ENCODE measurements at places on chromosomes 1 and 21. TPM values are rescaled to one million over a fixed set of nuclear protein-coding genes. Genes with fewer than 3 reads are reported as not detected.
A peak's percentile ranks its signal among the peaks of the same experiment; 100 is the strongest.

DNA sequence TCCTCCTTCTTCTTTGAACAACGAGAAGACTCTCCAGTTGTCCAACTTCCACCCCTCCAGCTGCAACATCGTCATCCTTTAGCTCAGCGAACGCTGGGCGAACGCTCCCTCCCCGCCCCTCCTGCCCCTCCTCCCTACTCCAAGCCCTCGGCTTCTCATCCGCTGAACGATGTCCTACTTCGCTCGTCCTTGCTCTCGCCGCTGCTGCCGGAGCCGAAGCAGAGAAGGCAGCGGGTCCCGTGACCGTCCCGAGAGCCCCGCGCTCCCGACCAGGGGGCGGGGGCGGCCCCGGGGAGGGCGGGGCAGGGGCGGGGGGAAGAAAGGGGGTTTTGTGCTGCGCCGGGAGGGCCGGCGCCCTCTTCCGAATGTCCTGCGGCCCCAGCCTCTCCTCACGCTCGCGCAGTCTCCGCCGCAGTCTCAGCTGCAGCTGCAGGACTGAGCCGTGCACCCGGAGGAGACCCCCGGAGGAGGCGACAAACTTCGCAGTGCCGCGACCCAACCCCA lies at the start of gene BCAN:
Gene BCAN, plus strand, starts transcription at position 357 of the 504 bp plus-strand sequence. CDS start 3,938 bp downstream, outside the sequence.
- no peak for DNase-seq

DNA sequence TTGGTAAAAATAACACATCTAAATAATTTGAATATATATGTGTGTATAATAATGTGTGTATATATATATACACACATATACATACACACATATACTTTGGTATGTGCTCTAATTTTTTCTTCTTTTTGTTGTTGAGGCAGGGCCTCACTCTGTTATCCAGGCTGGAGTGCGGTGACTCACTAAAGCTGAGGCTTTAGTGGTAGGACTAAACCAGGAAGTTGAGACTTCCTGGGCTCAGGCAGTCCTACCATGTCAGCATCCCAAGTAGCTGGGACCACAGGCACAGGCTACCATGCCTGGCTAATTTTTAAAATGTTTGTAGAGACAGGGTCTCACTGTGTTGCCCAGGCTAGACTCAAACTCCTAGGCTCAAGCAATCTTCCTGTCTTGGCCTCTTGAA lies 46.7 kb upstream of the CXADR start:
- peak; percentile 57 for DNase-seq

The FMO2 gene
- not detected for total RNA-seq

DNA sequence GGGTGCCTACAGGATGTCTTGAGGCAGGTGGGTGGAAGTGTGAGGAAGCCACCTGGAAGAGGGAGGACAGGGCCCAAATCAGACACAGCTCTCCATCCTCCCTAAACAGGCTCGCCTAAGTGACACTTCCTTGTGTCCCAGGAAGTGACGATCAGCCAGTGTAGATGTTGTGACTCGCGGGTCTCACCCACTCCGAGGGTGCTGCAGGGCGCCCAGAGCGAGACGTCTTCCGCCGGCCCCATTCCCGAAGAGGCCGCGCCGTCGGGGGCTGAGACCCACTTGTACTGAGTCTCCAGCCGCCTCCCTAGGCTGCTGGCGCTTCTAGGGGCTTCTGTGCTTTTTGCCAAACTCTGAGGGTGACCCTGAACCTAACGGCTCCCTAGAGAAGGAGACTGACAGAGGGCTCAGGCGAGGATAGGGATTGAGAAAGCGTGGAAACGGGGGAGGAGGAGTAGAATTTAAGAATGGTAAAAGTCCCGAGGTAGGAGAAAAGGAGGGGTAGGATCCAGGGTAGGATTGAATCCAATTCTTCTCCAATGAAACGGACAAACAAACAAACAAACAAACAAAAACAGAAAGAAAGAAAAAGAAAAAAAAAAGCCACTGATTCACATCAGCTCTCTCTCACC lies 543 bp upstream of the MARK1 start:
- peak; percentile 5 for DNase-seq

The KANK4 gene
- total RNA-seq = 3.8 TPM

The SLC45A3 gene
- total RNA-seq = 3.2 TPM

The RGS18 gene
- 0.27 TPM for total RNA-seq

The DUSP23 gene
- 39.5 TPM for total RNA-seq

The LGR6 gene
- total RNA-seq = 0.50 TPM

- DNase-seq = no peak
These were observed 34.0 kb downstream of the TMEM53 start for GRCh38 chr1:44640200-44640853.

The NTNG1 gene
- total RNA-seq = 6.1 TPM

The PADI2 gene
- total RNA-seq = 2.2 TPM

GRCh38 chr21:46183910-46184624 lies at the start of gene SPATC1L:
TSS of gene SPATC1L (minus strand) at chr21:46184459. CDS start at chr21:46182816, 1,643 bp downstream.
- DNase-seq = peak; percentile 41

DNA sequence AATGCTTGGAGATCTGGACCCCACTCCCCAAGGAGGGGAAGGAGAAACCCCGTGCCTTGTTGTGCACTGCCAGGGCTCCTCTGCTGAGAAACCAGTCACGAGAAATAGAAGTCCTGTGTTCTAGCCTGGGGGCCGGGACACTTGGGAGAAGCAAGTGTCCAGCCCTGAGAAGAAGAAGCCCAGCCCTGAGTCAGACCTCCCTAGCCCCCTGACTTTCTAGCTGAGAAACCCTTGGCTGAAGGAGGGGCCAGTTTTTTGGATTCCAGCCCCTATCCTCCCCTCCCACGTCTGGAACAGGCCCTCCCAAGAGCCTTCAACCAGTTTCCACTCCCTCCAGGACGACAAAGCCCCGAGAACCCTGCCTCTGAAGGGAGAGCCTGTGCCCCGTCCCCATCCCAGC lies 100.5 kb downstream of the NAV1 start:
- DNase-seq = no peak

The DYRK1A gene
- total RNA-seq = 47.5 TPM

GRCh38 chr1:207973898-207974568 lies 63.1 kb upstream of the CD34 start:
- DNase-seq = no peak

DNA sequence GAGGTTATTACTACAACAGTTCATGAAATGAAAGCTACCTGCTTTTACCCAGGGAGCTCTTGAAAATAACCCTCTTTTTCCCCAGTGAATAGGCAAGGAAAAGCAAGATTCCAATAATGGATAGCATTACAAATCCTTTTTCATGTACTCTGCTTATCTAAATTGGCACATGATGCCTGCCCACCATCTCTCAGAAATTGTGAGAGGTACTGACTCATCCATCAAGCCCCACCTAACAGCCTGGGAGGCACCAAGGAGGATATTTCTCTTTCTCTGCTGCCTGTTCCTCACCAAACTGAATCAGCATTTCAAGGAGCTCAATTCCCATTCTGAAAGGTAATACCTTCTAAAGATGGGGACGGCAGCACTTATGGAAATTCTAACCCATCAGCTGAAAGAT lies 34.4 kb downstream of the PALMD start:
- DNase-seq = peak; percentile 54
